ENCODE measurements at places on chromosomes 16 and 17.

DNA sequence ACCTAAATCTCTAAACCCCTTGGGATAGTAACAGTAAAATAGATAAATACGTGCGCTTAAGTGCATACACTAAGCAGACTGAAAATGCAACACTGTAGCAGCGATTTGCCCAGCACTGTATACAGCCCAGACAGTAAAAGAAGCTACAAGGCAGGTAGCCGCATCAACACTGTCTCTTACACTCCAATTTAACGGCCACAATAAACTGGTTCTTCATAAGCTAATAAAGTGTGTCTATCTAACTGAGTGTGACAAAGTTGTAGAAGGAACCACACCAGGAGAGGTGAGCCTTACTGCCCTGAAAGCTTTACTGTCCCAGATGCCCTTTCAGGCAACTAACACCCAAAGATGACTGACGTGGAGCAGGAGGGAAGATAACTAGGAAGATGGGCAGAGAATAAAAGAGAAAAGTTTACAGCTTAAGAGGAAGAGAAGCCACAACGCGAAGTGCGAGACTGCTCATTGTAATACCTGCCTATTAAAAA, 847 bp downstream of the ZDHHC7 start:
- DNase-seq, result no peak

GRCh38 chr16:66503612-66504011, 46.3 kb downstream of the TK2 start:
- no peak for DNase-seq

DNA sequence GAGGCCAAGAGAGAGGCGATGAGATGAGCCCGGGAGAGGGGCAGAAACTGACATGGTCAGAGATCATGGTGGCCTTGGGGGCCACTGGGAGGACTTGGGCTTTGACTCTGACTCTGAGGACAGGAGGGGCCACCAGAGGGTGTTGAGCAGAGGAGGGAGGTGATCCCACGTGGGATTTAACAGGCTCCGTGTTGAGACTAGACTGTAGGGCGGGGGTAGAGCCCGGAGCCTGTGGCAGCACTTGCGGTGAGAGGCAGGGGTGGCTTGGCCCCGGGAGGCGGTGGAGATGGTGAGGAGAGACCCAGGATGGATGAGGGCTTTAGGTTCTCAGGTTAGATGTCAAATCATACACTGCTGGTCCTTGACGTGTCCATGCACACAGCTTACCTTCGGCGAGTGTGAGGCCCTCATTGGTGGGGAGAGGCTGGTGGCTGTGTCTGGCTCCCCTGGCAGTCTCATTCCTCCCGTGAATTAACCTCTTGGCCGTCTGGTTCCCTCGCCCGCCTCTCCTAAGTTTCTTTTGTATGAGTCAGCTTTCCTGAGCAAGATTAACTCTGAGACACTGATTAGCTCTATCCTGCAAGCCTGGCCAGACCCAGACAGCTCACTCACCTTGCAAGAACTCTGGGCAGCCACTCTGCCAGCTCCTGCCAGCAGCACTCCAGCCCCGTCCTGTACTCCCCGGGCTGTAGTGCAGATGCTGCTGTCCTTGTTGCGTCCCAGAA, 39.7 kb downstream of the VPS35L start:
- DNase-seq, result no peak

GRCh38 chr16:69595127-69596036, 29.6 kb downstream of the NFAT5 start:
- DNase-seq, result no peak

- DNase-seq, result no peak
Observed at GRCh38 chr17:72427761-72428109, 306.9 kb downstream of the SOX9 start.
